A549 treated with GW870086 at 1 μM for 4 hours (cell line): ENCODE measurements at places on chromosomes 6 and 20. TPM values are rescaled to one million over a fixed set of nuclear protein-coding genes. Genes with fewer than 3 reads are reported as not detected.

Gene SOX4
- total RNA-seq, result 6.5 to 11.3 TPM (median 9.5 TPM) in 5 replicates

Gene RBPJL
- total RNA-seq, result not detected in 5 replicates

Gene SYCP2L
- 2.0 to 3.3 TPM (median 2.4 TPM) in 5 replicates for total RNA-seq

Gene PNLDC1
- 0.07 to 0.08 TPM in 2 of 5 replicates, not detected in the others for total RNA-seq
